SK-N-SH (cell line): ENCODE measurements at places on chromosomes 13 and 19. TPM values are rescaled to one million over a fixed set of nuclear protein-coding genes. Genes with fewer than 3 reads are reported as not detected.

- no peak for DNase-seq
These were observed 4.4 kb upstream of the MYO16 start for GRCh38 chr13:108624979-108625378.

DNA sequence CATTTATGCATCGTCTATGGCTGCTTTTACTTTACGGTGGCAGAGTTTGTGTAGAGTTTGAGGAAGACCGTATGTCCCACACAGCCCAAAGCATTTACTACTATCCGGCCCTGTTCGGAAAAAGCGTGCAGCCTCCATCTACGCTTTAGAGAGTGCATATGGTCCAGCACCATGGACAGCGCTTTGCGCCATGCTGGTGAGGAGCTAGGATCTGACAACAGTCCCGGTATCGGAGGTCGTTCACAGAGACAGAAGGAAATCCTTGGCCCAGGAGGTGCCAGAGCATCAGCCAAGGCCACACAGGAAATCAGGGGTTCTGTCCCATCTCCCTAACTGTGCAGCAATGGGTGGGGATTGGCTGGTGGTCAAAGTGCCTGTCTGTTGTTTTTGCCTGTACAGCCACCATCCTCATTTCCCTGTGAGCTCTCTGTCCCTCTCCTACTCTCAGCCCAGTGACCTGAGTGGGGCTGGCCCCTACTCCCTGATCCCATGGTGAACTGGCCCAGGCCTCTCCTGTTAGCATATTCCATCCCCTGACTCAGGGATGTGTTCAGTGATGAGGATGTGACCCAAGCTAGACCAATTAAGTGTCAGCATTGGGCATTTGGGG lies 16.2 kb upstream of the PRODH2 start:
- DNase-seq = no peak

Gene PRR20B
- polyA plus RNA-seq = not detected in 2 replicates

GRCh38 chr13:112645327-112645914 lies 44.4 kb upstream of the ATP11A start:
- DNase-seq = no peak

- no peak for DNase-seq
These were observed 400.6 kb downstream of the HS6ST3 start for GRCh38 chr13:96490496-96490989.

DNA sequence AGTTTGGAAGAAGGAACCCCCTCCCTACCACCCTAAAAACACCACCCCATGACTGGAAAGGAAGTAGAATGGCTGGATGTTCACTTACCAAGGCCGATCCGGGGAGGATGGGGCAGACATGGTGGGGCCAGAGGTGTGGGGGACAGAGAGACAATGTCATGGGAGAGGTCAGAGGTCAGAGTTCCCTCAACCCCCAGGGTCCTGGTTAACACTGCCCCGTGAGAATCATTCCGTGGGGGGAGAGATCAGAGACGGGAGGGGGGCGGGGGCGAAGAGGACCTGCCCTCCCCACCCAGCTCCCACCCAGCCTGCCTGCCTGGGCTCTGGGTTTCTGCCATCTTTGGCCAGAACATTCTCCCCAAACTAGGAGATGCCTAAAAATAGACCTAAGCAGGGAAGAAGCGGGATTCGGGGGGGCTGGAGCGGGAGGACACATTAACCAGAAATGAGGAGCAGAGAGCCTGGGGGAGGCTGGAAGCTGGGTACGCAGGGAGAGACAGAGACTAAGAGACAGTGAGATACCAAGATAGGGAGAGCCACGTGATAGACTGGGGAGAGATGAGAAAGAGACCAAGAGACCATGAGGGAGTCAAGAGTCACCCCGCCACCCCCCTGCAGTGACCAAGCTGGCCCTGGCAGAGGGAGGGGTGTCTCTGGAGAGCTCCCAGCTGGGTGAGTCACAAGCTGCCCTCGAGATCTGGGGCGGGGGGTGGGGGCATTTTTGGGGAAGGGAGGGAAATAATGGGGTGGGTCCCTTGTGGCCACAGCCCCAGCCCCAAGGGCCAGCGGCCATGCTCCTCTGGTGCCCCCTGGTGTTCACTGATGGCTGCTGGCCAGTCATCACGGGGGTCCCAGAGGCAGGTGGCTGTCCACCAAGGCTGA lies 6.1 kb upstream of the KANK2 start:
- peak; percentile 93 for DNase-seq

Gene CPB2
- not detected in 2 replicates for polyA plus RNA-seq

DNA sequence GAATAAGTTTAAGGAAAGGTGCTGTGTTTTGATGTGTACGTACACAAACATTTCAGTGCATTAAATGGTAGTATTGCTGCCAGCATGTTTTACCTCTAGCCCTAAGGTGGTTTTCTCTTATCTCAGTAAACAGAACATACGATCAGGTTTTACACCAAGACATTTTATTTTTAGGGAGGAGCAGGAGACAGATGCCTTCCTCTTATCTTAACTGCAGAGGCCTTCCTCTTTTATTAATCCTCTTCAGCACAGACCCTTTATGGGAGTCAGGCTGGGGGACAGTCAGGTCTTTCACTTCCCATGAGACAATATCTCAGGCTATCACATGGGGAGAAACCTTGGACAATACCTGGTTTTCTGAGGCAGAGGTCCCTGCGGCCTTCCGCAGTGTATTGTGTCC lies 14.9 kb upstream of the ZNF611 start:
- DNase-seq = no peak

- no peak for DNase-seq
These were observed 685 bp downstream of the VWA8 start for GRCh38 chr13:41960211-41960636.

GRCh38 chr19:5290336-5291262 lies 50.0 kb downstream of the PTPRS start:
- DNase-seq = peak; percentile 26

DNA sequence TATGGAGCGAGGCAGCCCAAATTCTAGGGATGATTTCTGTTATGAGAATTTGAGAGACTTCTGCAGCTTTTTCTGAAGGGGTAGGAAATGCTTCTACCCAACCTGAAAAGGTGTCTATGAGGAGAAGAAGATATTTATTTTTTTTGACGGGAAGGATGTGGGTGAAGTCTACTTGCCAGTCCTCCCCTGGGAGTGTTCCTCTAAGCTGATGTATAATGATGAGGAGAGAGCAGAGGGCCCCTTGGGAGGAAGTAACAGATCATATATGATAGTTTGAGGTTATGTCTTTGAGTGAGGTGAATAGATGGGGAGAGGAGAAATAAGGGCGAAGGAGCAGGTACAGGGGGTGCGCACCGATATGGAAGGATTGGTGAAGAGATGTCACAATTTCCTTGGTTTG lies 910.6 kb upstream of the SLITRK5 start:
- DNase-seq = no peak
